ENCODE measurements at places on chromosomes 13 and 19. TPM values are rescaled to one million over a fixed set of nuclear protein-coding genes. Genes with fewer than 3 reads are reported as not detected.
A peak's percentile ranks its signal among the peaks of the same experiment; 100 is the strongest.

DNA sequence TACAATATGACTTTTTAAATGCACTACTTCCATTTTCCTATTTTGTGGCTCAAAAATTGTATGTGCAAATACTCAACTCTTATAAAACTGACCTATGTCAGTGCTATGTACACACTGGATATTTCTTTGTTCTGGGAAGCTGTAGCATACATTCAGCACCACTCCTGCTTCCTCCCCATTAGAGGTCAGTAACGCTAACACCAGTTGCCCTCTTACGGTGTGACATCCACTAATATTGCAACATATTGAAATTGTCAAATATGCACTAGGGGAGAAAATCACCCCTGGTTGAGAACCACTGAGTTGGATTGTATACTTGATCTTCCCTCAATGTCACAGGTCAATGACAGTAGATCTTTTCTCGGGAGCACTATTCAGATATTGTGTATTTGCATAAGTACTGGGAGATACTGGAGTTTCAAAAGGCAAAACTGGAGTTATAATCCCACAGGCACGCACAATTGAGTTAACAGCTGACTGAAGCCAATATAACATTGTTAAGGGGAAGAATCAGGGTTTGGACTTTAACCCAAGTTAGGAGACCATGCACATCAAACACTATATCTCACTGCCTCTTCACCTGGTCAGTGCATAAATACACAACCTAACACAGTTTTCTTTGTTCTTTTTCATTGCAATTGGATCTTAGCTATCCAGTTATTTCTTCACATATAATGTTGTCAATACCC, 1276.5 kb upstream of the MIR17HG start:
- DNase-seq: no peak

UBE2L5 gene
- polyA plus RNA-seq: 0.85 TPM

NANOS3 gene
- polyA plus RNA-seq: 1.8 TPM

GRCh38 chr13:30529085-30529834, 63.5 kb upstream of the HMGB1 start:
- DNase-seq: no peak

- no peak for DNase-seq
These were observed 5.2 kb downstream of the LILRA4 start for GRCh38 chr19:54333586-54334298.

DNA sequence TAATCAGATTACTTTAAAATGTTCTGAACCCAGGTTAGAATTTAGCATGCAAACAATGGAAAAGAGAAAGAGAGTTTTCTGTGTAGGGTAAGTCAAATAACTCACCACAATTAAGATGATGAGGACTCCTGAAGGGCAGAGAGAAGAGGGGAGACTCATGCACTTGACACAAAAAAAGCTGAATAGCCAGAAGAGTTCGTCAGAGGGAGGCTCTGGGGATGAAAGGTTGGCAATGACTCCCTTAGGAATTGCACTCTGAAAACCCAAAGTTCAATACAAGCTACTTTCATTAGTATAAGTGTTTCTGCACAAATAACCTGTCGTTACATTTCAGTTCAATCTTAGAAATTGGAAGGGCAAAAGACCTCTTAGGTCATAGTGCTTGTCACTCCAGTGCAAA, 434.4 kb upstream of the PCDH9 start:
- DNase-seq: no peak

ZNF235 gene
- polyA plus RNA-seq: 12.9 TPM

- no peak for DNase-seq
These were observed at the start of gene SLC5A5 for GRCh38 chr19:17871878-17872250. SLC5A5 (plus strand) TSS chr19:17871945; CDS start chr19:17872320, 375 bp downstream.

GRCh38 chr19:45469132-45469944, 1.5 kb downstream of the FOSB start:
- peak; percentile 86 for DNase-seq

DNA sequence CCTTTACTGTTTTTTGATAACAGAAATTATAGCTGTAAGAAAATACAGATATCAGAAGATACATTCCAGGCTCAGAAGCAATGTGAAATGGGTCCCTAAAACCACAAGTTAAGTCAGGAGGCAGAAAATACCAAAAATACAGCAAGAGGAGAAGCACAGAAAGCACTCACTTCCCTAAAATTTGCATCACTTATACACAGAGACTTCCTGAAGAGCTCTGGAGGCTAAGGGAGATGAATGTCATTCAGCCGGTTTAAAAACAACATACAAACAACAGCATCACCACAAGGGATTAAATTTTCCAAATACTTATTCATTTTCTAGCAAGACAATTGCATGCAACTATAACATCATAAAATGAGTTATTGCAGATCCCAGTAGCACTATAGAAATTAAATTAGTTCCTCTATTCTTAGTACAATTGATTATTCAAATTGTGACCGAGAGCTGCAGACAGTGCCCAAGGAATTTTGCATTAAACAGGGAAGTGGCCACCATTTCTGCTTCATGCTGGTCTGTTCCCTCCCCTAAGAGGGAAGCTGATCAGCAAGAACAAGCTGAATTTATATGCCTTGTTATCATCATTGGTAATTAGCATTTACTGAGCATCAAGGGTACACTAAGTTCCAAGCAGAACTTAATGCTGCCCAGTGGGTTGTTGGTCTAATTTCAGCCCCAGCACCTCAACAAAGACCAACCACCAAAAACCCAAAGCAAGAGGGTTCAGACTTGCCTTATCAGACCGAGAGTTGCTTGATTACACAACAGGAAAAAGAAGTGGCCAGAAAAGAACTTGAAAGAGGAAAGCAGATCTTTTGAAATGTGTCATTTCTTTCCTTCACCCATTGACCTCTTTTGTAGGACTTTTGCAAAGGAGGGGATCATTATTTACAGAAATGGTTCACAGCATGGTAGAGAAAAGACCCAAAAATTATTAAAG, 140.7 kb downstream of the KCTD12 start:
- DNase-seq: no peak

GRCh38 chr19:58279042-58279924, 528 bp downstream of the ZNF8 start:
- peak; percentile 13 for DNase-seq

SLC1A6 gene
- 0.46 TPM for polyA plus RNA-seq

DNA sequence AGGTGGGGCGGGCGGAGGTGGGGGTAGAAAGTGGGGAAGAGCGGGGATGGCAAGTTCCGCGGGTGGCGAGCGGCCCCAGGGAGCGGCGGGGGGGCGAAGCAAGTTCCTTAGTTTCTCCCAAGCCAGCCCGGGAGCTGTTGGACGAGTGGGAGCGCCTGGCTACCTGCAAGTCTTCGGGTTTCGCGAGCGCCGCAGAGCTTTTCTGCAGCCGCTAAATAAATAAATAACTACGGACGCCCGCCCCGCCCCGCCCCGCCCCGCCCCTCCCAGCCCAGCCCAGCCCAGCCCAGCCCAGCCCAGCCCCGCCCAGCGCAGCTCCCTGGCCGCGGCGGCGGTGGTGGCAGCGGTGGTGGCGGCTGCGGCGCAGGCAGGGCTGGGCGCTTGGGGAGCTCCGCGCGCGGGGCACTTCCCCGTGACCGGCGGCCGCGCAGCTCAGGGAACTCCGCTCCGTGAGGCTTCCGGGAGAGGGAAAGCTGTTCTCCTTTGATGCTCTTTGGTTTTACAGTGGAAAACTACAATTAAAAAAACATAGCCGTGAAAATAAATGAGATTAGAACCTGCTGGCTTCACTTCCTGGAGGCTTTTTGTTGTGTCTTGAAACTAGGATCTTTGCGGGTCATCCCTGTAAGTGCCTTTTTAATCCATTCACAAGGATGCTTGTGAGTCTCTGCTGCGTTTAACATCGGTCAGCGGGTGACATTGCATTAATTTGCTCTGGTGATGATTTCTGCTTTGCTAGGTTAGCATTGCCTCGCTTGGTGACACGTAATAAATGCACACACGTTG, at the start of gene UBE2L5:
Gene UBE2L5 (plus strand): TSS at position 440 of the 786 bp plus-strand sequence. CDS start 5,498 bp downstream, outside the sequence.
- DNase-seq: no peak

DNA sequence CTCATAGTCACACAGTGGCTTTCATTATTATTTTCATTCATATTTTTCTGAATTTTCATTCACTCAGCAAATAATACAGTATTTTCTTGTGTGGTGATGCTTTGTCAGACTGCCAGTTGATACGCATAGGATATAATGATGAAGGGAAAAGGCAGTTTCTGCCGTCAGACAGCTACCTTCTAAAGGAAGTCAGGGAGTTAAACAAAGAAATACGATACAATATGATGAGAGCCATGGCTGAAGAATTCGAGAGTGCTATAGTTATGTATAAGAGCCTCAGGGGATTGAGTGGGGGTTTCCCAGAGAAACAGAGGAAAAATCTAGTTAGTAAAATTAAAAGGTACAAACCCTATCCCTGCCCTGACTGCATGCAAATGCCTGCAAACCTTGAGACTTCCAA, 479.1 kb downstream of the OLFM4 start:
- DNase-seq: no peak

DNA sequence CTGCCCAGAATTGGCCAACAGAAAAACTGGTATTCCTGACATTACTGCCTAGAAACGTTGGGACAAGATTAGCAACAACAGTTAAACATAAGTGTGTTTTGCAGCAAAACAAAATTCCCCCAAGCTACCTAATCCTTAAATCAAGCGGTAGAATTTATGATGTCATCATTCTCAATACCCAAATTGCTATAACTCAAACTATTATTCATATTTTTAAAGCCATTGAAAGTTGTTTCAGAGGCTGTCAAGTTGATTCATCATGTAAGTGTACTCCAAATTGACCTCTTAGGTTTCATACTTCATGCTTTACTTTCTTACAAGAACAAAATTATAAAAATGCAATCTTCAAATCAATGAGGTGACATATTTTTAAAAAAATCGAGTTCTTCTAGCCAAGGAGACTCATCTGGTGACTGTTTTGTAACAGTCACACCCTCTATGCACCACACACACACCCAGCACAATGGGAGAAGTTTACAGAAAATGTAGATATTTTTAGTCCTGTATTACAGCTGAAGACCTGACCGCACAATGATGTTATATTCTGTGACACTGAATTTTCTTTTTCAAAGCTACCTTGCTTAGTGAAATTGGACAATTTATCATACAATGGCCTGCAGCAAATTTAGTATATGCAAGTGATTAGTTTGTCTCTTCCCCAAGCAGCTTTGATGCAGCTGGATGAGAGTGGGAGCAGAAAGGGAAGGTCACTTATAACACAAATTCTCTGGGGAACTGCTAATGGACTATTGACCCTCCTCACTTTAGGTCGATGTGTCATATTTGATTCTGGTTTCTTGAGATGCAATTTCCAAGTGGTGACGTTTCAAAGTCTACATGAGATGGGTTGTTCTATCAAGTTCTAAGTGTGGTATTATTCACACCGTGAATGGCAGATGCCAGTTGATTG, 345.3 kb upstream of the OBI1 start:
- DNase-seq: no peak
